ENCODE measurements at places on chromosomes 4 and X. TPM values are rescaled to one million over a fixed set of nuclear protein-coding genes. Genes with fewer than 3 reads are reported as not detected.

Gene RBM47
- 13.7 TPM for total RNA-seq

DNA sequence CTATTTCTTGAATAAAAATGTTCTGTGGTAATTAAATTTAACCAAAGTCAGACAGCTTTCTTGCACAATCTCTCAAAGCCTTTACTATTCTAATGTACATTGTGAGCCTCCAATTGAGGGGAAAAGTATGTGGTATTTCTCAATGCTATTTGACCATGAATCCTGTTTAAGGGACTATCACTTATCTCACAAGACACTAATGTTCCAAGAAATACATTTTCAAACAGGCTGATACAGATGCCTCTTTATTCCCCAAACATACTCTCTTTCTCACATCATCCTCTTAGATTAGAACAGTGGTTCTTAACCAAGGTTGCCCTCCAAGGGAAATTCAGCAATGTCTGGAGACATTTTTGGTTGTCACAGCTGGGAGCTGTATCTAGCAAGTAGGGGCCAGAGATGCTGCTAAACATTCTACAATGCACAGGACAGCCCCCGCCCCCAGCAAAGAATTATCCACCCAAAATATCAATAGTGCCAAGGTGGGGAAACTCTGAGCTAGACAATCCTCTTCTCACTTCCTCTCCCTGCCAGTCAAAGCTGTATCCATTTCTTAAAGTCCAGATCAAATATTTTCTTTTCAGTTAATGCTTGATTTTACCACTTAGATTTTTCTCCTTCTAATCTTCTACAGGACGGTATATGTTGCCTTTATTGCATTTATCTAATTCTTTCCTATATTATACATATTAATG lies 129.2 kb upstream of the TRIM2 start:
- no peak overlapping the region for H3K27ac ChIP-seq
- no peak overlapping the region for H3K4me3 ChIP-seq
- H3K36me3 ChIP-seq = no peaks in the 10 kb centered on the region
- H3K4me1 ChIP-seq = no peaks in the 10 kb centered on the region
- H3K27me3 ChIP-seq = no peaks in the 10 kb centered on the region

DNA sequence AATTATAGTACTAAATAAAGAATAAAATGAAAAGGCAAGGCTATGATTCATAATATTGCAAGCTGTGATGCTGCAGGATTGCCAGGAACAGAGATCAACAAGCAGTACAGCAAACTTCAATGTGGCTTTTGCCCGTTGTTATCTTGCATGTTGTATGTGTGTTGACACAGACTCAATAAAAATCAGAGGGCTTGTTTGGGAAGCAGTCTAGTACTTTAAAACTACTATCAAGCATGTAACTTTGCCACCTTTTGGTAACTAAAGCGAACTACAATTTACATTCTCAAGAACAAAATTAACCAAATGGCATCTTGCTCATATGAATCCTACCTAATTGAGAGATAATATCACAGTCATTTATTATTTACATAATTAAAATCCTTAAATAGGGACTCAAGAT lies 79.8 kb upstream of the GPM6A start:
- H3K27ac ChIP-seq = no peak overlapping the region
- DNase-seq = no peak
- H3K36me3 ChIP-seq = no peaks in the 10 kb centered on the region
- H3K4me1 ChIP-seq = no peaks in the 10 kb centered on the region
- H3K27me3 ChIP-seq = no peaks in the 10 kb centered on the region

DNA sequence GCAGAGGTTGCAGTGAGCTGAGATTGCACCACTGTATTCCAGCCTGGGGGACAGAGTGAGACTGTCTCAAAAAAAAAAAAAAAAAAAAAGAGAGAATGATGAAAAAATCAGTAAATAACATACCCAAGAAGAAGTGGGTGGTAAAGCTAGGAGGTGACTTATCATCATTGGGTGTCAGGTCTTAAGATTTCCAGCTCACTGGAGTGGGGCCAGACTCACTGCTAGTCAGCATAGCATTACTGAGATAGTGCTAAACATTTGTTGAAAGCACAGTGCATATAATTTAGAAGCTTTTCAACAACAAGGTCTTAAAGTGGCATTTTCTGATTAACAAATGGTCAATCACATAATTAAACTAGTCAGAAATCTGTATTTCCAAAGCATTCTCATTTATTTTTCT lies 221.8 kb upstream of the GYPA start:
- DNase-seq = no peak
- no peaks in the 10 kb centered on the region for H3K36me3 ChIP-seq
- H3K27ac ChIP-seq = no peak overlapping the region
- H3K4me3 ChIP-seq = no peak overlapping the region
- H3K27me3 ChIP-seq = no peaks in the 10 kb centered on the region
- H3K4me1 ChIP-seq = no peaks in the 10 kb centered on the region

DNA sequence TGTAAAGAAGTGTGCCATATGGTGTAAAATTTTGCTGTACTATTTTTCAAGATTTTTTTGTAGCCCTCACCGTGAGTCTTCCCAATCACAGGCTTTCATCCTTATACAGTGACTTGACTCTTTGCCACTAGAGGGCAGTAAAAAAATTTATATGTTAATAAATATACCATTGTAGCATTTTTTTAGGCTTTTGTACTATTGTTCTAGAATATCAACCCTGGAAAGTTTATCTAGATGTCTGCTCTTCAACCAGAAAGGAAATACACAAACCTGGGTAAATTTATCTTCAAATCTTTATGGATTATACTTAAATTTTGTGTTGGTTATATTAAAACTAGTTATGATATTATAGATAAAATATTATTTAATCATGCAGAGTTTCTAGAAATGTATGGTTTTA lies 235.3 kb downstream of the TENM3 start:
- DNase-seq = no peak
- no peak overlapping the region for H3K4me3 ChIP-seq
- H3K27me3 ChIP-seq = no peaks in the 10 kb centered on the region
- H3K36me3 ChIP-seq = no peaks in the 10 kb centered on the region
- no peak overlapping the region for H3K27ac ChIP-seq

- H3K27me3 ChIP-seq = no peaks in the 10 kb centered on the region
- no peaks in the 10 kb centered on the region for H3K4me1 ChIP-seq
- DNase-seq = no peak
- H3K27ac ChIP-seq = no peak overlapping the region
These were observed 2.1 kb downstream of the MTM1 start for GRCh38 chrX:150570512-150570911.

GRCh38 chr4:43253541-43253940 lies 361.0 kb downstream of the GRXCR1 start:
- H3K36me3 ChIP-seq = no peaks in the 10 kb centered on the region
- no peak overlapping the region for H3K27ac ChIP-seq
- H3K27me3 ChIP-seq = no peaks in the 10 kb centered on the region
- no peaks in the 10 kb centered on the region for H3K4me1 ChIP-seq

DNA sequence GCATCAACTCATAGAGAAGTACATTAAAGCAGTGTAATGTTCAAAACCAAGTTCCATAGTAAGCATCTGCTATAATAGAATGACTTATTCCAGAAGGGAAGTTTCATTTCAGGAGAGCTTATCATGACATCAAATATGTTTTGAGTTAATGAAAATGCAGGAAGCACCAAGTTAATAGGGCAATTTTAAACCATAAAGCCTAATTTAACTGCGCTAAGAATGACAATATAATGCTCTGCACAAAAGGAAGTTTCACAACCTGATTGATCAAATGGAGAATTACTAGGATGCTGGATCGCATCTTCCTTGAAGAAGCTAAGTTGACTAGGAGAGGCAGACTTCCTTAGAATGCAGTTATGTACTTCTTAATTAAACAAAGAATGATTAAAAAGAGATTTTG lies 416.9 kb upstream of the MAGEB2 start:
- H3K36me3 ChIP-seq = no peaks in the 10 kb centered on the region
- H3K27ac ChIP-seq = no peak overlapping the region
- DNase-seq = no peak
- H3K4me1 ChIP-seq = no peaks in the 10 kb centered on the region
- no peaks in the 10 kb centered on the region for H3K27me3 ChIP-seq
